Head of caudate nucleus (tissue), 42 donors: ENCODE measurements at places on chromosomes 1 and 21.

DNA sequence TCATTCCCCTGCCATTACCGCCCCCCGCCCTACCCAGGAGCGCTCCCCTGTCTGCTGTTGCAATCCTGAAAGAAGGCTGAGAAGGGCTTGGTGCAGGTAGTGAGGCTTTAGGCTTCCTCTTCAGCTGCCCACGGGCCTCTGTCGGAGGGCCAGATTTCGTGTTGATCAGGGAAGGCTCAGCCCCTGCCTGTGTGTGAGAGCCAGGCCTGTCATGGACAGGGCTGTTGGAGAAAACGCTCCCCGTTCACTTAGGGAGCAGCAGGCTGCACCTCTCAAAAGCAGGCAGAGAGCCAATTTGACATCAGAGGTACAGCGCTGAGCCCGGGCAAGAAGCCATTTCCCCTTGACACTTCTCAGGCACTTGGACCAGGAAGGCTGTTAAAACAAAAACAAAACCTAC is 19.0 kb downstream of the TEX35 start:
- no peak for DNase-seq

- no peak for DNase-seq
Observed at GRCh38 chr1:46490406-46490655, 695 bp downstream of the DMBX1 start.

DNA sequence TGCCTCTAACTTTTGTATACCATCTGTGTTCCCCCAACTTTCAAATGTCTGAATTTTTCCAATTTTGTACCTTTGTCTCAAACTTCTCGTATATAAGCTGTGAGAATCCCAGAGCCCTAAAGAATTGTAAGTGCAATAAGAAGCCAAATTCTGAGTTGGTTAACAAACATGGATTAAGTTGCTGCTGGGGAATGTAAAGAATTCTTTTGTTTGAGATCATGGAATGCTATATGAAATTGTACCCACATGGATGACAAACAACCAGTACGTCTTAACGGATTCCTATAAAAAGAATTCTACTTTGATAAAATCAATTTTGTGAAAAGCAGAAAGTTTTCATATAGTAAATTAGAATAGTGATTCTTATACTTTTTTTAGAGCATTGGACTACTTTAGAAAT is 72.4 kb upstream of the CYP2J2 start:
- no peak for DNase-seq

GRCh38 chr1:231507476-231508355 is 20.8 kb upstream of the TSNAX start:
- DNase-seq, result no peak

DNA sequence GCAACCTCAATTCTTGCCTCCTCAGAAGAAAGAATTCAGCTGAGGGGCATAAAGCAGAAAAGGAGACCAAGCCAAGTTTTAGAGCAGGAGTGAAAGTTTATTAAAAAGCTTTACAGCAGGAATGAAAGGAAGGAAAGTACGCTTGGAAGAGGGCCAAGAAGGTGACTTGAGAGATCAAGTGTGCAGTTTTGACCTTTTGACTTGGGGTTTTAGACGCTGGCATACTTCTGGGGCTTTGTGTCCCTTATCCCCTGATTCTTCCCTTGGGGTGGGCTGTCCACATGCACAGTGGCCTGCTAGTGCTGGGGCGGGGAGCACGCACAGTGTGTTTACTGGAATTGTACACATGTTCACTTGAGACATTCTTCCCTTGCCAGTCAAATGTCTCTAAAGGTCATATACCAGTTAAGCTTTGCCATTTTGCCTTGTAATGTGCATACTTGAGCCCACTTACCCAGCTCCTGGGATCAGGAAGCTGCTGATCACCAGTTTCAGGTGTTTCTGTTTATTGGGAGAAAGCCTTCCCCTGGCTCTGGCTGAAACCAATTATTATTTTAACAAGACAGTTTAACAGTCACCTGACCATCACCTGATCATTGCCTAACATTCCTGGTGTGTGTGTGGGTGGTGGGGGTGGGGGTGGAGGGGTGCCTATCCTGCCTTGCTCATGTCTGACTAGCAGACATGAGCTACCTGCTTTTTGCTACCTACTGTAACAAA is 36.2 kb downstream of the UTP25 start:
- no peak for DNase-seq

DNA sequence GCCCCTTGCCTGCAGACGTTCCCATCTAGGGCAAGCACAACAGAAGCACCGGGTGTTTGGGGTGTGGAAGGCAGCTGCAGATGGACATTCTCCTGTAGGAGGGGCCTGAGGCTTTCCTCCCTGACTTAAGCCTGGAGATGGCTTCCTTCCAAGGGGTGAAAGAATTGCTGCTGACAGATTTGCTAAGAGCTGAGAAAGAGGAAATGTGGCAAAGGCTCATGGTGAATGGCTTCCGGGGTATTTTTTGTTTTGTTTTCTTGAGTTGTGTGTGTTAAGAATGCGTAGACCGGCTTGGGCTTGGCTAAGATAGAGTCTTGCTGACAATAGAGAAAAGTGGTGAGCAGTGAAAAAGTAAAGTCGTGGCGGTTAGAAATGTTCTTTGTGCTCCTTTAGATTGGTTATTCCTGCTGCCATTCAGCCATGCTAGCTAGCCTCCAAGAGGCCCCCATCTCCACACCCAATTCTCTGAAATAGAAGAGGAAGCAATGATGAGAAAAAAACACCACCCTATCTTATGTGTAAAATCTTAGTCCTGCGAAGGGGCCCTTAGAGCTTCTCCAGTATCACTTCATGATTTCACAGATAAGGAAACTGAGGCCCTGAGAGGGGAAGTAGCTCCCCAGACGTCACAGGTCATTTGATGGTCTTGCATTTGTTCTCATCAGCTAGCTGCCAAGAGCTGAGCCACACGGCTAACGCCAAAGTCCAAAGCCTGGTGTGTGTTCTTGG is 36.9 kb downstream of the EIF2D start:
- peak; percentile 59 for DNase-seq

DNA sequence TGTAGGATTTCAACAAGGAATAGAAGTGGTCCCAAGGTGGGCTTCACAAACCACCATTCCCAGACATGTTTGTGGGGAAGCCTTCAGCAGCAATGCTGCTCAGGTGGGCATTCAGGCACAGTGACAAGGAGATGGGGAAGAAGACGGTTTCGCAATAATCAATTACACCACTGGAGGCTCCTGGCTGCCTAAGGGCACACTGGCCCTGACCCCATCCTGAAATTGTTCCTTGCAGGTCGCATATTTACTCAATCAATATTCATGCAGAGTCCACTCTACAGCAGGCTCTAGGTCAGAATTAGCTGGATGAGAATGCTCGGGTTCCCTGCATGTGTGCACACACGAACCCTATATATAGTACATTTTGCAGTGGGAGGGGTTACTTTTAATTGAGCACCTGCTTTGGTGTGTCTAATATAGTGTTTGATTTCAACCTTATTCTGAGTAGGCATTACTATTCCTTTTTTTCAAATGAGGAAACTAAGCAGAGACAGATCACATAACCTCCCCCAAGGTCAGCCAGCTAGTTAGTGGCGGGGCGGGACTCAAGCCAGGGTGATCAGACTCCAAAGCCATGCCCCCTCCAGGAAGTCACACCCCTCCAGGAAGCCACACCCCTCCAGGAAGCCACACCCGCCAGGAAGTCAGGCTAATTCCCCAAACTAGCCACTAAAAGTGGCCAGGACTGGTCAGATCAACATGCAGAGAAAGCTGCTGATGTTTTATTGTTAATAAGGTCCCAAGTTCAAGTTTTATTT is 106.5 kb downstream of the HLCS start:
- DNase-seq, result no peak

DNA sequence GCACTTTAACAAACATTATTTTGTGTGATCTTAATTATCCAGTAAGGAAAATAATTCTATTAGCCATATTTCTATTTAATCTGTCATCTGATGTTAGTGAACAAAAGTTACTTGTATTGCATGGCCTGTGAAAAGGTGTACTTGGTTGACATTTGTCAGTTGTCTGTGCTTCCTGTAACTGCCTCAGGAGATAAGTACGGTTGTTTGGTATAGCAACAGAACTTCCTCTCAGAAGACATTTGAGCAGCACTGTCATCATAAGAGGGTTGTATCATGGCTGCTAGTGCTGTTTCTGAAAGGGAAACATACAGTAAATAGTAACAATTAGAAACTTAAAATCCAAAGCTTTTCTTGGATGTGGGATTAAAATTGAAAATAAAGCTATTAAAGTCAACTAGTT is 3.4 kb downstream of the BLZF1 start:
- DNase-seq, result no peak

DNA sequence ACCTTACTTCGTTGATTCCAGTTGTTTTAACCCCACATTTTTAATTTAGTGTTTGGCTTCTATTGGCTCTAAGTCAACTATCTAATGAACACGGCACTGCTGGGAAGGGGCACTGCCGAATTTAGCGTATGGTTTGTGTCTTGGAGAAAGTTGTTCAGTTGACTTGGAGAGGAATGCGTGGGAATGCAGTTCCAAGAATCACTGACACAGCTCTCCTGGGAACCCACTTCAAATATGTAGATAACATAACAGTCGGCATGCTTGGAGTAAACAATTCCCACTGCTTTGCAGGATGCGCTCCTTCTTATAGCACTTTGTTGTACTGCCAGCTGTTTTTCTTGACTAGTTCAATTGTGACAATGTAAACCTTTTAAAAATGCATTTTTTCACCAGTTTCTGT is 104.3 kb downstream of the RYR2 start:
- DNase-seq, result no peak

DNA sequence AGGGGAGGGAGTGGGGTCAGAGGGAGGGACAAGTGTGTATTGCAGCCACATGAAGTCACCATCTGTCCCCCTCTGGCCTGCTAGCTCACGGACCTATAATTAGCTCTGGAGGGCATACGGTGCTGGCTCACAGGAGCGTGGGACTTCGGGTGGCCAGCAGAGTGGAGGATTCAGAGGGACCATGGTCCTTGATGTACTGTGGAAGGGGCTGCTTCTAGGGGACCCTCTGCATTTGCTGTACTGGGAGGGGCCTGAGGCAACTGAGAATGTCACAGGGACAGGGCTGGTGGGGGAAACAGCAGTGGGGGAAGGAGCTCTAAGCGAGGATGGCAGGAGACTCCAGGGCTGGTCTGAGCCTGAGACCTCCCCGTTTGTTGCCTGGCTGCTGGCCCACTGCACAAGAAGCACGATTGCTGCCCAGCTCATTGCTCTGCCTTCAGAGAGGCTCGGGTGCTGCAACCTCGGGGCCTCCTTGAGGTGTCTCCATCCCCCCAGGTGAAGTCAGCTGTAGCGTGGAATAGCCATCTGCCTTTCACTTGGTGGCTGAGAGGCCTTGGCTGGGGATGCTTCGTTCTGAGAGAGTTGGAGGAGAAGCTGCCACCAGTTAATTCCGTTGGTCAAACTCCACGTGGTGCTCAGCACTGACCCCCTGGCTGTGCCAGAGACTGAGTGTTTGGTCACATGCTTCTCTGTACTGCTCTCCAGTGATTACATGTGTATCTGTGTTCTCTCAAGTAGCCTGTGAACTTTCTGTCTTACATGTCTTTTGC is 2.7 kb downstream of the PPFIA4 start:
- DNase-seq, result no peak

DNA sequence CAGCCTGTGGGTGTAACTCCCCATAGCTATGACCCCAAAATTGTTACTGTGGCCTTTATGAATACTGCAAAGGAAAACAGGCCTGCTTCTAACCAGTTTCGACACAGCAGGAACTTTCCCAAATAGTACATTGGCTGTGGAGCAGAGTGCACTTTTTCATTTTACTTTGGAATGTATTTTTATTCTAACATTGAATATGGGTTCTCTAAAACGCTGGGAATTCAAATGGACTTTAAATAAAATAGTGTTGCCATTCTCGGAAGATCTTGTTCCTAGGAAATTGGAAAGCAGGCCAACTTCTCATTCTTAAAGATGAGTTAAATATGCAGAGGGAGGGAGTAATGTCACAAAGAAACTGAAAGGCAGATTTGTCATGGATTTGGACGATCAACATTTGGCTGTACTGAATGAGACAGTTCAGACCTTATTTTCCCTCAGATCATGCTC is 39.6 kb upstream of the ARHGAP29 start:
- DNase-seq, result no peak

DNA sequence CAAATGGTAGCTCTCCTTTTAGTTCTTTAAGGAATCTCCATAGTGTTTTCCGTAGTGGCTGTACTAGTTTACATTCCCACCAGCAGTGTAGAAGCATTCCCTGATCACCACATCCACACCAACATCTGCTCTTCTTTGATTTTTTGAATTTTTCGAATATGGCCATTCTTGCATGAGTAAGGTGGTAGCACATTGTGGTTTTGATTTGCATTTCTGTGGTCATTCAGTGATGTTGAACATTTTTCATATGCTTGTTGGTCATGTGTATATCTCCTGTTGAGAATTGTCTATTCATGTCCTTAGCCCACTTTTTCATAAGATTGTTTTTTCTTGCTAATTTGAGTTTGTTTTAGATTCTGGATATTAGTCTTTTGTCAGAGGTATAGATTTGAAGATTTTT is 84.6 kb upstream of the B3GALT2 start:
- DNase-seq, result no peak

DNA sequence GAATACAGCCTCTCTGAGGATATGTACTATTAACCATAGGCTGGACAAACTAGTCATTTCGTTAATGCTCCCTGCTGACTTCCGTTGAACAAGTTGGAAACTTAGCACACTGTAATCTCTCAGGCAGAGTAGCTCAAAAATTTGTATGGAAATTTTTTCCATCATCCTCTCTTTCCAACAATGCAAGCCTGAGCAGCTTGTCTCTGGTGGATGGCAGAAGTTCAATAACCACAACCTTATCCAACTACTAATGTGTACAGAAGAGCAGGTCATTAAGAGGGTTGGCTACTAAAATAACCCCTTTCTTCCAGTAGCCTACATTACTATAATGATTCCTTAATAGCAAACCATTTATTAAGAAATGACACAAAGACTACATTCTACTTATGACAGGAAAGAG is 262.3 kb downstream of the NFIA start:
- DNase-seq, result no peak

GRCh38 chr21:26637201-26637745 is 64.2 kb upstream of the CYYR1 start:
- DNase-seq, result no peak

- peak; percentile 89 for DNase-seq
Observed at GRCh38 chr1:54581621-54582035, 33.6 kb downstream of the ACOT11 start.

DNA sequence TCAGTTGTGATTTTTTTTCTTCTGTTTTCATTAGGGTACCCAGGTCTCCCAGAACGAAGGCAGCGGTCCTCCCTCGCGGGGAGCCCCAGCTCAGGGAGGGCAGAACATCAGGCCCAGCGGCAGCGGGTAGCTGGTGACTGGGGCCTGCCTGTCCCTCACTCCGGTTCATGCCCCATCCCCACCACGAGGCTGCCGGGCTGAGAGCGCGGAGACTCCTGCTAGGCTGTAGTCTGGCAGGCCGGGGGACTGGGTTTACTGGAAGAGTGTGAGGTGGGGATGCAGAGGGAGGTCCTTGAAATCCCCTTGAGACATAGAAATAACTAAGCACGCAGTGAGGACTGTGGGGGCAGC is 10.5 kb downstream of the BRINP2 start:
- no peak for DNase-seq
